ENCODE measurements at places on chromosomes 3 and 15.
A peak's percentile ranks its signal among the peaks of the same experiment; 100 is the strongest.

DNA sequence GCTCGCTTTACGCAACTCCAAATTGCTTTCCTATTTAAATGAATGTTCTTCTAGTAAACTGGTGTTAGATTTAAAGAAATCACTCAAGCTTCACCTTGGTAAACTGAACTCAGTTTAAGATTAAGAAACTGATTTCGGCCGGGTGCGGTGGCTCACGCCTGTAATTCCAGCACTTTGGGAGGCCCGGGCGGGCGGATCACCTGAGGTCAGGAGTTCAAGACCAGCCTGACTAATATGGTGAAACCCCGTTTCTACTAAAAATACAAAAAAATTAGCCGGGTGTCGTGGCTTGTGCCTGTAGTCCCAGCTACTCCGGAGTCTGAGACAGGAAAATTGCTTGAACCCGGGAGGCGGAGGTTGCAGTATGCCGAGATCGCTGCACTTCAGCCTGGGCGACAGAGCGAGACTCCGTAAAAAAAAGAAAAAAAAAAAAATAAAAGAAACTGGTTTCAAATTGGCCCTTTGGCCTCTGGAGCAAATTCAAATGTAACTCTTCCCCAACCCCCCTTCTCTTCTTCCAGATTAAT is 1.7 kb downstream of the SKIL start:
- no peak for DNase-seq

DNA sequence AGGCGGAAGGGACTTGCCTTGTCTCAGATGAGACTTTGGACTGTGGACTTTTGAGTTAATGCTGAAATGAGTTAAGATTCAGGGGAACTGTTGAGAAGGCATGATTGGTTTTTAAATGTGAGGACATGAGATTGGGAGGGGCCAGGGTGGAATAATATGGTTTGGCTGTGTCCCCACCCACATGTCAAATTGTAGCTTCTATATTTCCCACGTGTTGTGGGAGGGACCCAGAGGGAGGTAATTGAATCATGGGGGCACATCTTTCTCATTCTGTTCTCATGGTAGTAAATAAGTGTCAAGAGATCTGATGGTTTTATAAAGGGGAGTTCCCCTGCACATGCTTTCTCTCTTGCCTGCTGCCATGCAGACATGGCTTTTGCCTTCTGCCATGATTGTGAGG is 89.2 kb downstream of the CGGBP1 start:
- no peak for DNase-seq

GRCh38 chr15:34366271-34367065 is 528 bp downstream of the LPCAT4 start:
- peak; percentile 50 for DNase-seq

GRCh38 chr3:171347301-171348039 is 112.7 kb downstream of the TNIK start:
- DNase-seq = no peak

DNA sequence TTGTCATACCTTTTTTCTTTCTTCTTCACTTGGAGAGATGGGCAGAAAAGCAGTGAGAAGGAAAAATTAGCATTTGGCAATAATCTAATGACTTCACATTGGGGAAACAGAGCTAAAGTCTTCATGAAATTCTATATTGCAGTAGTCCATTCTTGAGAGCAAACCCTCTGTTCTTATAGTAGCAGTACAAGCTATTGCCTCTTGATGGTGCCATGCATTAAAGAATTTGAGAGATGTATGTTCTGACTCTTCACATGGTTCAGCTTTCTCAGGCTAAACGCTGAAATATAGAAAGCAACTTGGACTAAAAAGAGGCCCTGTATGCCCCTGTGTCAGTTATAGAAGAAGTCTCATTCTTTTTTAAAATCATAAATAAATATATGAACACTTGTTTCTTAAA is 36.0 kb downstream of the PHLDB2 start:
- no peak for DNase-seq

GRCh38 chr3:40363674-40364073 is 23.3 kb upstream of the ENTPD3 start:
- no peak for DNase-seq

- no peak for DNase-seq
Observed at GRCh38 chr15:47870300-47870955, 153.1 kb downstream of the SEMA6D start.

GRCh38 chr15:77027111-77027696 is 32.3 kb downstream of the PSTPIP1 start:
- DNase-seq = peak; percentile 0

GRCh38 chr3:45178183-45179023 is 32.2 kb upstream of the CDCP1 start:
- no peak for DNase-seq

DNA sequence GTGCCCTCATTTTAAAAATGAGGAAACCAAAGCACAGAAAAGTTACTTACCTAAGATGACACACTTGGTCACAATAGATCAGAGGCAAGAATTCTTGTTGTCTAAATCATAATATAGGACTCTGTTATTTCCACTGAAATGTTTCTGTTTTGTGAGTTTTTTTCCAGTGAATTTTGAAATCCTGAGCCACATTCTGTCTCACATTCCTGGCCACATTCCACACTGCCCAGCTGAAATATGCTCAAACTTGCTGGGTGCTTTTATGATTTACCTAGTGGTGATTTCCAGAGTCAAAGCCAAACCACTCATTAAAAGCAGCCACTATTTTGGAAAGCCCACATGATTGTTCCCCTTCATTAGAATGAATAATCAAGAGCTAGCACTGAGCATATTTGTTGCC is 82.3 kb upstream of the NPHP3 start:
- DNase-seq = no peak

Data from stimulated activated CD4-positive, alpha-beta T cell treated with anti-CD3 and anti-CD28 coated beads, Interleukin-1b, Interleukin-23, amount 100 ng/mL, for 48 hours (primary cell).